Activated CD8-positive, alpha-beta memory T cell treated with anti-CD3 and anti-CD28 coated beads for 1 hour (primary cell): ENCODE measurements at places on chromosomes 2 and 18.

DNA sequence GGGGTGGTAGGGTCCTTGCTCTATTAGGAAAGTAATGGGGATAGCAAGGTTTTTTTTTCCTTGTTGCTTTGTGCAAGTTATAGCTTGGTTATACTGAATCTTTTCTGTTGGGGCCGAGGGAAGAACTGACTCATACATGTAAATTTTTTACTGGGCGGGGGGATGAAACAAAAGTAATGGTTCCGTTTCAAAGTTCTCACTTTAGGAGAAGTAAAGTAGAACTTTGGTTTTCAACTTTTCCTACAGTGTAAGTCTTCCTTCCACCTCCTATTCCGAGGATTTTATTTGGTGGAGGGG lies 1.1 kb downstream of the AFTPH start:
- no peak for DNase-seq

GRCh38 chr2:64727013-64727767 lies 73.5 kb upstream of the SERTAD2 start:
- DNase-seq: no peak

- no peak for DNase-seq
Measured at GRCh38 chr2:164846276-164846675, 4.7 kb upstream of the COBLL1 start.

DNA sequence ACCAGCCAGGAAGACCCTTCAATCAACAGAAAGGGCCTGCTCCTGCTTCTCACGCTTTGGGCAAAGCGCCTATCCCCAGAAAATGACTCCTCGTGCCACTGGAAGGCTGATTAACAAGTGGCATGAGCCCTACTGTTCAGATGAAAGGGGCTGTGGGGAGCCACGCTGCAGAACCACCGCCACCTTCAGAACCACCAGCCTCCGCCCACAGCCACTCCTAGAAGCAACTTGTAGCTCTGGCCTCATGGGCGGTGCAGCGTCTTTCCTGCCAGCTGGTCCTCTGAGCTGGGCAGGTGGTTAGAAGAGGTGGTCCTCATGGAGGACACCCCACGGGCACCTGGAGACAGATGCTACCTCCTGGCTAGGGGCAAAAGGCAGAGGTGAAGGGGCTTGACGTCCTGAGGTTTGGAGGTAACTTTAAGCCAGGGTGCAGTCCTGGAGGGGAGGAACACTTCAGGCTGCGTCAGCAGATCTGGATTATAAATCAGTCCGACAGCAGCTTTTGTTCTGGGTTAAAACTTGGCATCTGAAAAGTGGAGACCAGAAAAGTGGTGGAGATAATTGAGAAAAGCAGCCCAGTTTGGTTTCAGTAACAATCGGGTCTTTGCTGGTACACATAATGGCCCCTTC lies 861 bp upstream of the SEMA4C start:
- peak; percentile 34 for DNase-seq

DNA sequence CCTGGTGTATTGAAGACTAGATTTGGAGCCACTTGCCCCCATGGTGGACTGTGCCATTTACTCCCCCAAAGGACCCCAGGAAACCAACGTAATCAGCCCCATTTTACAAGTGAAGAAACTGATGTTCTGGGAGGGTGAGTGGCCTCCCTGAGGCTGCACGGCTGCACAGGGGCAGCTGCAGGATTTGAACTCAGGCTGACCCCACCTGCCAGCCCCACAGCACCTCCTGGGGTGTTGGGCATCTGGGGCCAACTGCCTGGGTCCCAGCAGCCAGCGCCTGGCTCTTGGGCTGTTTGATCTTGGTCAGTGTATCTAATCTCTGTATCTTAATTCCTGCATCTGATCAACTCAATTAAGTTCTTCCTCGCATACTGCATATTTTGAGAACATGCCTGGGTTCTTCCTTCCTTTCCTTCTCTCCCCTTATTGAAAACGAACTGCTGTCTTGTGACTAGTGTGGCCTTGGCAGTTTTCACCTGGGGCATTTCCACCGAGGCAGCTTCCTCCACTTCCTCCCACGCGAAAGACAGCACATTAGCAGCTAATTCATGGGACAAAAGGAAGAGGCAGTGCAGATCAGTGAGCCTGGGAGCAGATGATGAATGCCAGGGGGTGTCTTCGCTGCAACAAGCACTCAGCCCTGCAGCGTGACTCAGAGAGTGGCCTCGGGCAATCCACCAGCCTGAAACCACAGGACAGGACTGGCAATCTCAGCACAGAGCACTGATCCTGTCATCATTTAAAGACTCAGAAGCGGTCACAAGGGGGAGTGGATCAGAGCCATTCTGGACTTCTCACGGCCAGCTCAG lies 184.1 kb upstream of the RAB12 start:
- DNase-seq: no peak
